ENCODE measurements at places on chromosomes 5 and 9. TPM values are rescaled to one million over a fixed set of nuclear protein-coding genes. Genes with fewer than 3 reads are reported as not detected.
A peak's percentile ranks its signal among the peaks of the same experiment; 100 is the strongest.

The PCDHB10 gene
- 3.8 TPM for total RNA-seq

- no peak for DNase-seq
These were observed 111.2 kb downstream of the LMNB1 start for GRCh38 chr5:126888175-126888574.

GRCh38 chr5:5512543-5512942 lies 90.1 kb downstream of the ICE1 start:
- DNase-seq, result no peak

GRCh38 chr9:113542006-113542405 lies 78.5 kb downstream of the RGS3 start:
- no peak for DNase-seq

- no peak for DNase-seq
These were observed 28.3 kb downstream of the ARHGEF28 start for GRCh38 chr5:73654171-73654811.

- no peak for DNase-seq
These were observed 1.0 kb downstream of the RIOK2 start for GRCh38 chr5:97181856-97182545.

- DNase-seq, result peak; percentile 44
These were observed 34.0 kb upstream of the NCS1 start for GRCh38 chr9:130138171-130138653.

DNA sequence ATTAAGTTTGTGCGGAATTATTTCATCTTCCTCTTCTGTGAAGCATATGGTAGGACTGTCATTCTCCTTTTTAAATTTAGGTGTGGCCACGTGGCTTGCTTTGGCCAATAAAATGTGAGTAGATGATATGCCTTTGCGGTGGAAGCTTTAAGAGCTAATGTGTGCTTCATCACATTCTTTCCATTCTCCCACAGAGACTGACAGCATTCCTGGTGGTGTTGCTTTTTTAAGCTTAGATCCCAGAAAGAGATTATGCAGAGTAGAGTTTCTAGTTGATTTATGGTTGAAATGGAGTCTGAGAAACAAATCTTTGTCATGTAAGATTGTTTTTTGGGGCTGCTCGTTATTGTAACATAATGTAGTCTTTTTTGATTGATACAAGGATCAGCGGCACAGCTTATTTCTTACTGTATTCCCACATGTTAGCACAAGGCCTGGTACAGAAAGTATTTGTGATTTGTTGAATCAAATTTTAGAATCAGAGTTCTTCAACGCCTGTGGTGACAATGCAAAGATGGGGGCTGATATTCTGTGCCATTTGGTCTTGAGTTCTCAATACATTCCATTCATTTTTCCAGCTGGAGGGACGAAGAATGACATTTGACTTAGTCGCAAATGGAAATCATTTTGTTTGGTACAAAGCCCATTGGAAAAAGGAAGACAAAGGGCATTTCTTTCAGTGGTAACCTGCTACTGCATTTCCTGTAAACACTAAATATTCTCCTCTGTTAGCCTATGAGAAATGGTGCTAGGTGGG lies 209.9 kb upstream of the VLDLR start:
- DNase-seq, result no peak

- DNase-seq, result no peak
These were observed 28.4 kb downstream of the ARHGEF37 start for GRCh38 chr5:149609640-149610219.

The ARHGEF37 gene
- 29.2 TPM for total RNA-seq

DNA sequence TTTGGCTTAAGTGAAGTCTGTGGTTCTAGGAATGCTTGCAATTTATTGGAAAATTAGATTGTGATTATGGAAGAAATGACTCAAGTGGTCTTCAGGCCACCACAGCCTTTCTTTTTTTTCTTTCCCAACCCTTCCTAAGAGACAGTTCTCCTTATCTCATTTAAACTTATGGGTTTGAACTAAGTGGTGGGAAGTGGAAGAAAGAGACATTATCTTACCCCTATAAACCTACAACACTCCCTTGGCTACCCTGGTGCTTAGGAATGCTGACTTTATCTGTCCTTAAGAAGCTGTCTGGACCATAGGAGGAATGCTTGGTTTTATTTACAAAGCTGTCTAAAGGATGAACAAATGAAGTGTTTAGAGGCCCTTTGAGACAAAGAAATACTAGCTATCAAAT lies 5.1 kb upstream of the ERAP1 start:
- DNase-seq, result no peak
